Stimulated activated CD4-positive, alpha-beta T cell treated with anti-CD3 and anti-CD28 coated beads, Interleukin-15, amount 100 ng/mL, for 48 hours (primary cell): ENCODE measurements at places on chromosomes 4 and X.

DNA sequence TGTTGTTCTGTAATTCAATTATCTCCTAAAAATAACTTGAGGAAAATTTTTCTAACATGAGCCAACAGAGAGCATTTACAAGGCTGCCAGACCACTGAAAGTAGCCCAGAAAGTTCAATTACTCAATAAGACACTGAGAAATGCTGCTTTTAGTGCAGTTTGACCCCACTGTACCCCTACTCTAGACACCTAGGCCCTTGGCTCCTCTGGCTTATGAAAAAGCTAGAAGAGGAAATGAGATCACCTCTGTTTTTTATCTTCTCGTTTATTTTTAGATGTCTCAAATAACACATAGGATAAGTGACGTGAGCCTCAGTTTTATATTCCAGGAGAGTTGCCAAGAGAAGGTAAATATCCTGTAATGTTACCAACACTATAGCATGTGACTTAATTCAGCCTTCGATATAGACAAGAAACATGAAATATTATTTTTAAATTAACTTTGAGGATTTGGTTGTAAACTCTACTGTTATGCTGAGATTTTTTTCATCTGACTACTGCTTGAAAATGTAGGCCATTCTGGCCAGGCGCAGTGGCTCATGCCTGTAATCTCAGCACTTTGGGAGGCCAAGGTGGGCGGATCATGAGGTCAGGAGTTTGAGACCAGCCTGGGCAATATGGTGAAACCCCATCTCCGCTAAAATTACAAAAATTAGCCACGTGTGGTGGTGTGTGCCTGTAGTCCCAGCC, 24.4 kb downstream of the TNIP3 start:
- DNase-seq: no peak

DNA sequence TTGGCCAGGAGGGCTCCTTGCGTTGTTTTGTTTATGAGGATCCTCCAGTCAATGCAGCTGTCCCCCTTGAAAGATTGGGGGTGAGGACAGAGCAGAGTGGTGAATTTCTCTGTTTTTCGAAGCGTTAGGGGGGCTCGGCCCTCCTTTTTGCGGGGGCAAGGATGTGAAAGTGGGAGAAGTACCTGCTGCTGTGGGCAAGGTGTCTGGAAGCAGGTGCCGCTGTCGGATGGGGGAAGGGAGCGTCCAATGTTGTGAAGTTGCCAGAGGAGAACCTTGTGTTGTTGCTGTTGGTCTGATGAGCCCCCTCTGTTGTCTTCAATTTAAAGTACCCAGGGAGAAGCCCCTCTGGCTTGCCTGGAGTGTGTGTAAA, 613 bp downstream of the GLRB start:
- DNase-seq: no peak

GRCh38 chrX:47351706-47352105, 18.7 kb upstream of the ZNF157 start:
- no peak for DNase-seq

DNA sequence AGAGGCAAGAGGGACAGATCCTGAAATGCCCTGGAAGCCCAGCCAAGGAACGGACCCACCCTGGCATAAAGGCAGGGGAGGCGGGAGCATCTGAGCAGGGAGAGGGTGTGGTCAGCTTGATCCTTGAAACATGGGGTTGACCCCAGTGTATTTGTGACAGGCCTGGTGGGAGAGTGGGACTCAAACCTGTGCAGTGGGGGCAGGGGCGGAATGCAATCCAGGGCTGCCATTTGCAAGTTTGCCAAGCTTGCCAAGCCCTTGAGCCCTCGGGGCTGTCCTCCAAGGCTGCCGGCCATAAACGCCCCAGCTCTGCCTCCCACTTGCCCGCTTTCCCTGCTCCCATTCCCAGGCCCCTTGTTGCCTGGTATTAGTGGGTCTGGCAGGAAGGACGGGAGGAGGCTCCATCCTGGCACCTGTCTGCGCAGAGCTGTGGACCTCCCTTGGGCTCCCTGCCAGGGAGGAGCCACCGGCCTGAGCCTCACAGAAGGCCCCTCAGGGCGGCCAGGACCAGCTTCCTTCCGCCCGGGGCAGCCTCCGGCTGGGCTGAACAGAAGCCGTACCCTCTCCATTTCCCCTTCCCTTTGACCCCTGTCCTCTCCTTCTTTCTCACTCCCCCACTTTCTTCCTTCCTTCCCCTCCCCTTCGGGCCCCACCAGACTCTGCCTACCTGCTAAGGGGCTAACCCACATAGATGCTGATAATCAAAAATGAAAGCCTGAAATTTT, 661 bp downstream of the S100P start:
- DNase-seq: no peak
